T-cell (primary cell): ENCODE measurements at places on chromosomes 1 and 21. TPM values are rescaled to one million over a fixed set of nuclear protein-coding genes. Genes with fewer than 3 reads are reported as not detected.

The IFNAR1 gene
- 30.1 TPM for total RNA-seq

The ST3GAL3 gene
- total RNA-seq = 21.9 TPM

The RNU11 gene
- total RNA-seq = not detected

The AMY1C gene
- not detected for total RNA-seq

The SPATA45 gene
- total RNA-seq = not detected

The MAGOH gene
- 46.0 TPM for total RNA-seq

The HENMT1 gene
- total RNA-seq = 18.5 TPM

The RPE65 gene
- not detected for total RNA-seq

The S100A16 gene
- total RNA-seq = not detected

The HORMAD1 gene
- total RNA-seq = 0.28 TPM

The PEA15 gene
- total RNA-seq = 14.7 TPM

The IFT25 gene
- 33.1 TPM for total RNA-seq

The DNASE2B gene
- total RNA-seq = not detected
